ENCODE measurements at places on chromosomes 4 and X.
A peak's percentile ranks its signal among the peaks of the same experiment; 100 is the strongest.

DNA sequence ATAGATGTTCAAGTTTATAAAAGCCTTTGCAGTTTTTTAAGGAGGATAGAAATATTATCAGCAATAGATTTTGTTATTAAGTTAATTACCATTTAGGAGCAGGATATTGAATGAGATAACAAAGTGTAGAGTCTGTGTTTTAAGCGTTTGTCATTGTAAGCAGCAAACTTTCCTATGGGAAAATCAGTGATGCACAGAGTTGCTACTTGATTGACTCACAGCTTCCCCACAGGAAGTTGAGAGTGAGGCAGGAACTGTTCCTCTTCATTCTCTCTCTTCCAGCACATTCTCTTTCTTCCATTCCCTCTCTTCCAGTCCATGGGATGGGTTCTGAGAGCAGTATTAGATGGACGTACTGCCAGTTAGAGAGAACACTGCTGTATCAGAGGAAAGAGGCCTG is 867.7 kb upstream of the AGA start:
- DNase-seq = no peak

DNA sequence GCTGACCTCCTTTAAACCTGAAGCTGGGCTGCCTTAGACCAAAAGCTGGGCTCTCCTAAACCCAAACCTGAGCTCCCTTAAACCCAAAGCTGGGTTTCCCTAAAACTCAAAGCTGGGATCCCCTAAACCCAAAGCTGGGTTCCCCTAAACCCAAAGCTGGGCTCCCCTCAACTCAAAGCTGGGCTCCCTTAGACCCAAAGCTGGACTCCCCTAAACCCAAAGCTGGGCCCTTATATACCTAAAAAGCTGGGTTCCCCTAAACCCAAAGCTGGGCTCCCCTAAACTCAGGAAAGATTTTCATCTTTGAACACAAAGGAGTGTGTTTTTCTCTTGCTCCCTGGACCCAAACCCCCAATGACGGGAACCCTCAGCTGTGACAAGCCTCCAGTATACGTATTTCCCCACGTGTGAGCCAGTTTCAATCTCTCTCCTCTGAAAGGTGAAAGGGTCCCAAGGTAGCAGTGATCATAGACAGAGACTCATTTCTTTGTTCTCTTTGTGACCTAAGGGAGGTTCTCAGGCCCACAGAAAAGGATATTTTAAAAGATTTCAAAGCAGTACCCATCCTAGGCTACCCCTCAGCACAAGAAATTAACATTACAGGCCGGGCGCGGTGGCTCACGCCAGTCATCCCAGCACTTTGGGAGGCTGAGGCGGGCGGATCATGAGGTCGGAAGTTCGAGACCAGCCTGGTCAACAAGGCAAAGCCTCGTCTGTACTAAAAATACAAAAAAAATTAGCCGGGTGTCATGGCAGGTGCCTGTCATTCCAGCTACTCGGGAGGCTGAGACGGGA is 31.3 kb upstream of the ASMTL start:
- DNase-seq = no peak

GRCh38 chr4:107066621-107067020 is 30.5 kb upstream of the DKK2 start:
- no peak for DNase-seq

DNA sequence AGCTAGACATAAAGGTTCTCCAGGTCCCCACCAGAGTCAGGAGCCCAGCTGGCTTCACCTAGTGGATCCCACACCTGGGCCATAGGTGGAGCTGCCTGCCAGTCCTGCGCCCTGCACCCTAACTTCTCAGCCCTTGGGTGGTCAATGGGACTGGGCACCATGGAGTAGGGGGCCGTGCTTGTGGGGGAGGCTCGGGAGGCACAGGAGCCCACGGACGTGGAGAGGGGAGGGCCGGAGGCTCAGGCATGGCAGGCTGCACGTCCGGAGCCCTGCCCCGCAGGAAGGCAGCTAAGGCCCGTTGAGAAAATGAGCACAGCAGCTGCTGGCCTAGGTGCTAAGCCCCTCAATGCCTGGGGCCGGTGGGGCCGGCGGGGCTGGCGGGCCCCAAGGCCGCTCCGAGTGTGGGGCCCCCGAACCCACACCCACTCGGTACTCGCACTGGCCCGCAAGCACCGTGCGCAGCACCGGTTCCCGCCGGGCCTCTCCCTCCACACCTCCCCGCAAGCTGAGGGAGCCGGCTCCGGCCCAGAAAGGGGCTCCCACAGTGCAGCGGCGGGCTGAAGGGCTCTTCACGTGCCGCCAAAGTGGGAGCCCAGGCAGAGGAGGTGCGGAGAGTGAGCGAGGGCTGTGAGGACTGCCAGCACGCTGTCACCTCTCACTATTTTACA is 291.1 kb downstream of the KLHL4 start:
- DNase-seq = no peak

- DNase-seq = peak; percentile 42
These were observed at the start of gene NMU for GRCh38 chr4:55635741-55636655. TSS of gene NMU (minus strand) at chr4:55636298. CDS start at chr4:55636192, 106 bp downstream.

GRCh38 chrX:47198026-47198686 is 4.5 kb downstream of the UBA1 start:
- DNase-seq = no peak

GRCh38 chr4:167109859-167110258 is 124.4 kb downstream of the SPOCK3 start:
- DNase-seq = peak; percentile 28

DNA sequence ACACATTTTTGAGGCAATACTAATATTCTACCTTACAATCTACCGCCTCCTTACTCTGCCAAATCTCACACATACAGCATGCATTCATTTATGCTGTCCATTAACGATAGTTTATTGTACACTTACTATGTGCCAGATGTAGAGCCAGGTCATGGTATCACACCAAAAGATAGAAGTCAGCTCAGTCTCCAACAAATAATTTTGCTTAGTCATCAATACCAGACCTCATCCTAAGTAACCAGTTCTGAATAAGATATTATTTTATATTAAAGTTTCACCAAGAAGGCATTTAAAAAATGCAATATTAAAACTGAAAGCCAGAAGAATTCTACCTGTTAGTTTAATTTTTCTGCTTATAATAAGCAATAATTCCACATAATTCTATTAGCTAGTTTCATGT is 60.6 kb upstream of the TTC29 start:
- DNase-seq = no peak

Data from KBM-7 (cell line).